Immature natural killer cell (primary cell): ENCODE measurements at places on chromosomes 1 and 21.

- peak overlapping the region; percentile 65 for H3K4me3 ChIP-seq
- peak overlapping the region; percentile 91 for H3K27ac ChIP-seq
- peaks cover 2% of the 10 kb centered on the region for H3K27me3 ChIP-seq
- H3K4me1 ChIP-seq = peaks cover 57% of the 10 kb centered on the region
- peak; percentile 53 for DNase-seq
- peaks cover 5% of the 10 kb centered on the region for H3K36me3 ChIP-seq
Observed at GRCh38 chr21:44854664-44855446, 18.6 kb downstream of the PTTG1IP start.

GRCh38 chr1:7646981-7647901 is 123.9 kb upstream of the VAMP3 start:
- peaks cover 5% of the 10 kb centered on the region for H3K27me3 ChIP-seq
- no peak overlapping the region for H3K27ac ChIP-seq
- peaks cover 4% of the 10 kb centered on the region for H3K4me1 ChIP-seq

GRCh38 chr1:118896416-118896815 is 91.7 kb downstream of the TBX15 start:
- DNase-seq = no peak
- no peak overlapping the region for H3K27ac ChIP-seq
- no peak overlapping the region for H3K4me3 ChIP-seq
- no peaks in the 10 kb centered on the region for H3K27me3 ChIP-seq
- H3K4me1 ChIP-seq = no peaks in the 10 kb centered on the region

- DNase-seq = no peak
- no peak overlapping the region for H3K27ac ChIP-seq
- no peaks in the 10 kb centered on the region for H3K4me1 ChIP-seq
Observed at GRCh38 chr1:154847891-154848290, 22.2 kb downstream of the KCNN3 start.

DNA sequence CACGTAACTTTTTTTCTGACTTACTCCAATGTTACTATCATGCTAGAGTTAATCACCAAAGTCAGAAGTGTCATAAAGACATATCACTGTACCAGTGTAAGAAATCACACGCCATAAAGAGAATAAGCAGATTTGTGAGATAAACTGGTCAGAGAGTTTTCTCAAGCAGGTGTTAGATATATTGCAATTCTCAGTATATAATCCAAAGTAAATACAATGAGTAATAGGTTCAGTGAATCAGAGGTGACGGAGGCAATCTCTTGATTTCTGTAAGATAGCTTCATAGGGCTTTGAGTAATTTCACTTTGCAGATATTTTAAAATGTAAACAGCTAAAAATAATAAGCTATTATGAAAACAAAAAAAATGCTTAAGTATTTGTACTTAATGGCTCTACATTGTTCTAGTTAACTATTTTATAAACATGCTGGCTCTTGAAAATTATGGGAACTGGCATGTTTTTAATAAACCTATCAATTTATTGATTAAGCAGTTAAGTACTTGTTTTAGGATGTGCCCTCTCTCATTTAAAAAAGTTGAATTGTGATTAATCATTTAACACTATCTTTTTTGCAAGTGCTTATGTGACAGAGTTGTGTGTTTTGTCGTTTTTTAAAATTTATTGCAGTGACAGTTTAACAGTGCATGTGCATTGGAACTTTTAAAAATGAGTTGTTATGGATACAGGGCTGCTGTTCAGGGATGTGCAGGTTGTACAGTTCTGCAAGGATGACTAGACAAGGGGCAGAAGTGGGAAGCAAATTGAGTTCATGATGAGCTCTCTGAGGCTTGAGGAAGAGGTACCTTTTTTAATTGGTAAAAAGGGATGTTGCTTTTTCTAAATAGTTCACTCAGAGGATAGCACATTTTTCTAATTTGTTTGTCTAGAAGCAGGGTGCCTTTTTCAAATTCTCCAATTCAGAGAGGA is 119.1 kb downstream of the USP25 start:
- DNase-seq = no peak
- H3K4me3 ChIP-seq = no peak overlapping the region
- peaks cover 1% of the 10 kb centered on the region for H3K4me1 ChIP-seq
- peak overlapping the region; percentile 13 for H3K27ac ChIP-seq
- H3K36me3 ChIP-seq = peaks cover 3% of the 10 kb centered on the region
- H3K27me3 ChIP-seq = no peaks in the 10 kb centered on the region

- H3K27ac ChIP-seq = no peak overlapping the region
- H3K27me3 ChIP-seq = peaks cover 9% of the 10 kb centered on the region
- no peak overlapping the region for H3K4me3 ChIP-seq
- DNase-seq = no peak
- H3K4me1 ChIP-seq = no peaks in the 10 kb centered on the region
- H3K36me3 ChIP-seq = no peaks in the 10 kb centered on the region
Observed at GRCh38 chr1:38265293-38266196, 219.0 kb upstream of the POU3F1 start.

DNA sequence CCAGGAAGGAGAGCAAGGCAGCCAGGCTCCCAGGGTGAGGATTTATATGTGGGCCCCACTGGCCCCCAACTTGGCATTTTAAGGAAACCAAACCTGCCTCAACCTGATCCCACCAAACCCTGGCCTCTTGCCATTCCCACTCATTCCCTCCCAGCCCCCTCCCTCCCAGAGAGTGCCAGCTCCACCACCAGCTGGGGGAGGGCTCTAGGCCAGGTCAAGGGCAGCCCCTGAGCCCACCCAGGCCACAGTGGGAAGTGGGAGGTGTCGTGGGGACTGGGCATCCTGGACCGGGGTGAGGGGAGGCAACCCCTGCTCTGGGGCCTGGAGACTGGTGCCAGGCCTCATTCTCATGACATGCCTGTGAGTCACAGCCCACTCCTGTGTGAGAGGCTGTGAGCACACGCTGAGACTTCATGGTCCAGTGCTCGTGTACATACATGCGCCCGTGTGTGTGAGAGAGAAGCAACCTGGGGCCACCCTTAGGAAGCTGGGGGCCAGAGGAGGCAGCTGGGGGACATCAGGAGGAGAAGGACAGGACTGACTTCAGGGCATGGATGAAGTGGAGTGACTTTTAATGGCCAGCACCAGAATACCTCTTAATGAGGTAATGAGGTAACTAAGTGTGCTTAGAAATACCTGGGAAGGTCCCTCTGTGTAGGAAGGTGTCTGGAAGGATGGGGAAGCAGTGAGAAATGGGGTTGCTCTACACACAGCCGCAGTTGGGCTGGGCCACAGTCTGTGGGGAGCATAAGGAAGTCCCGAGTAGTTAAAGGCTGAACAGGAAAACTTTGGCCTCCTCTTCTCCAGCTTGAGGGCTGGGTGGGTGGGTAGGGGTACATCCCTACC is at the start of gene S100A2:
Gene S100A2, minus strand, starts transcription at position 316 of the 846 bp plus-strand sequence. CDS start 1,967 bp downstream, outside the sequence.
- no peaks in the 10 kb centered on the region for H3K36me3 ChIP-seq
- H3K27me3 ChIP-seq = peaks cover 2% of the 10 kb centered on the region
- peak within 1 kb of the TSS; percentile 49 for H3K4me3 ChIP-seq

GRCh38 chr1:243793298-243793697 is 56.7 kb downstream of the AKT3 start:
- no peaks in the 10 kb centered on the region for H3K27me3 ChIP-seq
- peaks cover 63% of the 10 kb centered on the region for H3K4me1 ChIP-seq
- peak overlapping the region; percentile 51 for H3K4me3 ChIP-seq
- peak overlapping the region; percentile 44 for H3K27ac ChIP-seq

GRCh38 chr1:189046127-189046526 is 1431.5 kb downstream of the BRINP3 start:
- H3K36me3 ChIP-seq = no peaks in the 10 kb centered on the region
- no peaks in the 10 kb centered on the region for H3K4me1 ChIP-seq
- no peak overlapping the region for H3K4me3 ChIP-seq
- H3K27ac ChIP-seq = no peak overlapping the region
- H3K27me3 ChIP-seq = no peaks in the 10 kb centered on the region

GRCh38 chr1:42529724-42530181 is 66.7 kb downstream of the CCDC30 start:
- H3K27ac ChIP-seq = peak overlapping the region; percentile 66
- peak; percentile 7 for DNase-seq
- peaks cover 9% of the 10 kb centered on the region for H3K36me3 ChIP-seq
- H3K4me1 ChIP-seq = peaks cover 8% of the 10 kb centered on the region
- H3K4me3 ChIP-seq = peak overlapping the region; percentile 87

DNA sequence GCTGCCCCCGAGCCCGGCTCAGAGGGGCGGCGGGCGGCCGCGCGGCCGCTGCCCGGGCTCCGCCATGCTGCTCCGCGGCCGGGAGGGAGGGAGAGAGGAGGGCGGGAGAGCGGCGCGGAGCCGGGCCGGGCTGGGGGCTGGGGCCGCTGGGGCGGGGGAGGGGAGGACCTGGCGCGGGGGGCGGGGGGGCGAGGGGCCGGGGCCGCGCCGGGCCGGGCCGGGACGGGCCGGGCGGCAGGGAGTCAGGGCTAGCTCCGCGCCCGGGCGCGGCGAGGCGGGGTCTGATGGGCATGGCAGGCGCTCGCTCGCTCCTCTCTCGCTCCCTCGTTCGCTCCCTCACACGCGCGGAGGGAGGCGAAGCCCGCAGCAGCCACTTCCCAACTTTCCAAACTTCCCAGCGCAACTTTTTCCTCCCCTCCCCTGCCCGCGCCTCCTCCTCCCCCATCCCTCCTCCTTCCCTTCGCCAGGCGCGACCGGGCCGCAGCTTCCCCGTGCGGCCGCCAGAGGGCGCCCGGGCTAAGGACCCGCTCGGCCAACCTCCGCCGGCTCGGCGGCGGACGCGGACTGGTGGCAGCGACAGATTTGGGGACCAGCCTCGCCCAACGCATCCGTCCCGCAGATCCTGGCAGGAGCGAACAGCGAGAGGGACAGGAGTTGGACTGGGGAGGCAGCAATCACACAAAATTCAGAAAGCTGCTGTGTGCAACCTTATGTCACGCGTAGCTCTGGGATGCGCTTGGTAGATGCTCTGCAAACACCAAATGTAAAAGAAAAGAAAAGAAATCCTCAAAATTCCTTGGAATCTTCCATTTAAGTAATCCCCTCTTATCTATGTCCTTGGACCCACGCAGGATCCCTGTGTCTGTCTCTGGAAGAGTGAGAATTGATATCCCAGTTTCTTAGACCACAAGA is at the start of gene TRABD2B:
Gene TRABD2B, minus strand, starts transcription at position 97 of the 912 bp plus-strand sequence.
- H3K4me3 ChIP-seq = peak within 1 kb of the TSS; percentile 36
- H3K36me3 ChIP-seq = peaks cover 3% of the 10 kb centered on the region
- peak; percentile 52 for DNase-seq
- H3K27me3 ChIP-seq = peaks cover 8% of the 10 kb centered on the region
- no peak within 1 kb of the TSS for H3K27ac ChIP-seq

- no peak for DNase-seq
- peaks cover 26% of the 10 kb centered on the region for H3K4me1 ChIP-seq
- no peaks in the 10 kb centered on the region for H3K27me3 ChIP-seq
- H3K4me3 ChIP-seq = no peak overlapping the region
Observed at GRCh38 chr21:43793243-43793642, 3.9 kb downstream of the RRP1 start.

DNA sequence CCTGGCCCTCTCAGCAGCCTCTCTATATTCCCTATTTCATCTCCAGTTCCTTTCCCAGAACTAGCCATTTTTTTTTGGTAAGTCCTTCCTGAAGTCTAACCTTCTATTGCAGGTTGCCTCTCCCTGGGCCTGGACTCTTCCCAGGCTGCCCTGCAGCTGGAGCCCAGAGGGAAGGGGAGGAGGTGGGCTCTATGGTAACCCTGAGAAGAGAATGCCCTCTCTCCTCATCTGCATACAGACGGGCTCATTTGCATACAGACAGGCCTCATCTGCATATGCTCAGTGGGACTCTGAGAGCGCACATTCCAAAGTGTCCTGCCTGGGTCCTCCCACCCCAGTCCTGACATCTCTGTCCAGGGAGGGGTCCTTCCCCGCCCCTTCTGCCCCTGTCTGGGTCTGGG is 32.7 kb downstream of the RHBG start:
- no peaks in the 10 kb centered on the region for H3K27me3 ChIP-seq
- no peaks in the 10 kb centered on the region for H3K36me3 ChIP-seq
- H3K4me3 ChIP-seq = no peak overlapping the region
- H3K27ac ChIP-seq = peak overlapping the region; percentile 73
- no peaks in the 10 kb centered on the region for H3K4me1 ChIP-seq
- DNase-seq = no peak

DNA sequence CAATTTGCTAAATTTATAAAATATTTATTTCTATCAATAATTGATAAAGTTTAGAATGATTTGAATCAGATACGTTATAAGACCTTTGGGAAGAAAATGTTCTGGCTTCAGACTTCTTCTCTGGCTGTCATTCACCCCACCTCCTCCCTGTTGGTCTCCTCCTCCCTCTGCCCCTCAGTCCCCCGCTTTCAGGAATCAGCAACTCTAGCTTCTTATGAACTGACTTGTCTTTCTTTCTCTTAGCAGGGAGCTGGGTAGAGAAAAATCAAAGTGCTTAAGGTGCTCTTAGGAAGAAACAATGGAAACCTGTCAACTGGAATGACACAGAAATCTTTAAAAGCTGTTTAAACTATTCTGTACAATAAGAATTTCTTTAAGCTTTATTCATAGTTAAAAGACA is 71.3 kb upstream of the ETV3 start:
- no peaks in the 10 kb centered on the region for H3K36me3 ChIP-seq
- H3K4me1 ChIP-seq = no peaks in the 10 kb centered on the region
- peaks cover 9% of the 10 kb centered on the region for H3K27me3 ChIP-seq
- no peak for DNase-seq

GRCh38 chr21:19461481-19462205 is 1058.1 kb upstream of the TMPRSS15 start:
- H3K4me3 ChIP-seq = no peak overlapping the region
- no peaks in the 10 kb centered on the region for H3K27me3 ChIP-seq
- H3K27ac ChIP-seq = no peak overlapping the region
- H3K4me1 ChIP-seq = no peaks in the 10 kb centered on the region
- no peaks in the 10 kb centered on the region for H3K36me3 ChIP-seq

- H3K36me3 ChIP-seq = no peaks in the 10 kb centered on the region
- H3K27ac ChIP-seq = no peak overlapping the region
- H3K27me3 ChIP-seq = peaks cover 3% of the 10 kb centered on the region
- H3K4me3 ChIP-seq = no peak overlapping the region
- DNase-seq = no peak
Observed at GRCh38 chr1:230572121-230573105, 69.9 kb upstream of the COG2 start.

- peak overlapping the region; percentile 98 for H3K27ac ChIP-seq
- peak; percentile 12 for DNase-seq
- peaks cover 11% of the 10 kb centered on the region for H3K4me1 ChIP-seq
- no peaks in the 10 kb centered on the region for H3K36me3 ChIP-seq
Observed at GRCh38 chr1:107963008-107963407, 2.0 kb downstream of the VAV3 start.

DNA sequence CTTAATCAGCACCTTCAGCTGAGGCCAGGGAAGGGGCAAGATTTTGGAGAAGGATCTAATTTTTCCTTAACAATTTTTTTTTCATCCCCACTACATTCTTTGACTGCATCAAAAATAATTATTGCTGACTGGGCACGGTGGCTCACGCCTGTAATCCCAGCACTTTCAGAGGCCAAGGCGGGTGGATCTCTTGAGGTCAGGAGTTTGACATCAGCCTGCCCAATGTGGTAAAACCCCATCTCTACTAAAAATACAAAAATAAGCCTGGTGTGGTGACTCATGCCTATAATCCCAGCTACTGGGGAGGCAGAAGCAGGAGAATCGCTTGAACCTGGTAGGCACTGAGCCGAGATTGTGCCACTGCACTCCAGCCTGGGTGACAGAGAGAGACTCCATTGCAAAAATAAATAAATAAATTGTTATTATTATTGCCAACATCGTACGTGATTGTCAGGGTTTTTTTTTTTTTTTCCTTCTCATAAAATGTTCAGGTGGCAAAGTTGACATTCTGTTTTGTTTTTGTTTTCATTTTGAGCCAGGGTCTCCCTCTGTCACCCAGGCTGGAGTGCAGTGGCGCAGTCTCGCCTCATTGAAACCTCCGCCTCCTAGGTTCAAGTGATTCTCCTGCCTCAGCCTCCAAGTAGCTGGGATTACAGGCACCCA is 37.3 kb upstream of the MORC3 start:
- H3K27ac ChIP-seq = no peak overlapping the region
- no peaks in the 10 kb centered on the region for H3K4me1 ChIP-seq
- H3K4me3 ChIP-seq = no peak overlapping the region
- no peak for DNase-seq
- H3K27me3 ChIP-seq = no peaks in the 10 kb centered on the region
- H3K36me3 ChIP-seq = peaks cover 29% of the 10 kb centered on the region
